ENCODE measurements at places on chromosomes 7 and 10. TPM values are rescaled to one million over a fixed set of nuclear protein-coding genes. Genes with fewer than 3 reads are reported as not detected.

Gene CPN1
- total RNA-seq: not detected

Gene SUN3
- not detected for total RNA-seq

Gene CNPY1
- not detected for total RNA-seq

Gene CNTNAP2
- not detected for total RNA-seq

Gene TMEM196
- not detected for total RNA-seq

Gene PYROXD2
- total RNA-seq: 6.1 TPM

Gene LIPJ
- total RNA-seq: not detected

Measured in natural killer cell treated with Interleukin-12 subunit alpha and Interleukin-12 subunit beta and Interleukin-15 and Interleukin-18, amount 100 ng/mL, for 72 hours (primary cell).